ENCODE measurements at places on chromosomes 16 and 17.

- DNase-seq: no peak
Observed at GRCh38 chr17:74901353-74902135, 8.1 kb upstream of the FADS6 start.

GRCh38 chr16:9055661-9056060, 35.8 kb upstream of the HAPSTR1 start:
- DNase-seq: no peak

- DNase-seq: no peak
Observed at GRCh38 chr17:8122924-8123694, 797 bp downstream of the HES7 start.

DNA sequence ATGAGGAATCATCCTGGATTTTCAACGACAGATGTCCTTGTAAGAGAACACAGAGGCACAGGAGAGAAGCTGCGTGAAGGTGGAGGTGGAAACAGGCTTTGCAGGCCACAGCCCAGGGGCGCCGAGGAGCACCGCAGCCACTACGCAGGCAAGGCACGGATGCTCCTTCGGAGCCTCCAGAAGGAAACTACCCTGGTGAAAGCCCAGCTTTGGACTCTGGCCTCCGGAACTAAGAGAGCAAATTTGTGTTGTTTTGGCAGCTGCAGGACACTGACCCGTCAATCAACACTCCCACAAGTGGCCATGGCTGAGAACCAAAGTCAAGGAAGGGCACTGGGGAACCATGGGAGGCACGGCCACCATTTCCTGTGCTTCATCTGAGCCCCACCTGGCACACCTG, 3.4 kb downstream of the ARL16 start:
- DNase-seq: no peak

DNA sequence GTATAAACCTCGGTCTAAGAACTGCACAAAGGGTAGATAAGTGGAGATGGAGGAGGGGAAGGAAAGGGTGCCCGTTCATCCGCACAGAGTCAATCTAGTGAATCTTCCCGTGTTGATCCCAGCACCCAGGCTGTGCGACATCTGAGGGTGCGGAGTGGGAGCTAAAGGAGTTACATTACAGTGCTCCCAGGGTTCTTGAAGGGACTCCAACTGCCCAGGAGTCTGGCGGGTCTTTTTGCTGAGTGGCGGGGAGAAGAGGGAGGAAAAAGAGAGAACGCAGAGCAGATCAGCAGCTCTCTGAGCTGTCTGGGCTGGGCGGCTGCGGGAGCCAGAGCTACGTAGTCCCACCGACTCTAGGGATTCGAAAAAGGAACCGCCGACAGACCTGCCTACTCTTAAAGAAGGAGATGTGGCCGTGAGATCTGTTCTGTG, 1.6 kb upstream of the CA10 start:
- no peak for DNase-seq

DNA sequence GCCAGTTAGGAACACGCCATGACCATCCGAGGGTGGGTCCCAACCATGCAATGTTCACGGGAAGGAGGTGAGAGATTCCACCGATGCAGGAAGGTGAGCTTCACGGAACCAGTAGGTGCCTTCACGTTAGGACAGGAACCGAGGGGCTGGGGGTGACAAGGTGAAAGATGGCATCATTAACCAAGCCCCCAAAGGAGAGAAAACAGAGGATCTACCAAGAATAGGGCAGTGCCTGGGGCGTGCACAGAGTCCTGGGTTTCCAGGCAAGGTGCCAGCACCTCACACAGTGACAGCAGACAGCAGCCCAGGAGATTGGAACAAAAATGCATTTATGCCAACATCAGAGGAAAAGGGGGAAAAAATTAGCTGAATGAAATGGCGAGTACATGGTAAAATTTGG, 137.9 kb downstream of the GSG1L start:
- DNase-seq: no peak

DNA sequence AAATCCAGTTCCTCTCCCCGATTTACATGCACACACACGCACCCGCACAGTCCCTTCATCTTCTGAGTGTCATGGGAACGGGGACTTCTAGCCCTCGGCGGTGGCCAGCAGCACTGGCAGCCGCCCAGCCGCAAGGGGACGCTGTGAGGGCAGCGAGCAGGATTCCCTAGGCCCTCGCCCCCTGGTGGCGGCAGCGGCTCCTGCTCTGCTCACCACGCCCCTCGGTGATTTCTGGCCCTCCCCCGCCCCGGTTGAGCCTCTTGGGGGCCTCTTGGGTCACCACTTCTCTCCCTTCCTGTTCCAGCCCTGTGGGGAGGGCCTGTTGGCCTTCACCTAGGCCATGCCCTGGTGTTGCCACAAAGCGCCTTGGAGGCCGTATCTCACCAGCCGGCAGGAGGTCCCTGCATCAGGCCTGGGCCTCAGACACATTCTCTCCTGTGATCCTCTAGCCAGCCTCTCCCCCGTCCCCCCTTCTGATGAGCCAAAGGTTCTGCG, 75.2 kb upstream of the KSR1 start:
- peak; percentile 88 for DNase-seq

GRCh38 chr16:9850817-9851216, 331.4 kb downstream of the GRIN2A start:
- DNase-seq: no peak

DNA sequence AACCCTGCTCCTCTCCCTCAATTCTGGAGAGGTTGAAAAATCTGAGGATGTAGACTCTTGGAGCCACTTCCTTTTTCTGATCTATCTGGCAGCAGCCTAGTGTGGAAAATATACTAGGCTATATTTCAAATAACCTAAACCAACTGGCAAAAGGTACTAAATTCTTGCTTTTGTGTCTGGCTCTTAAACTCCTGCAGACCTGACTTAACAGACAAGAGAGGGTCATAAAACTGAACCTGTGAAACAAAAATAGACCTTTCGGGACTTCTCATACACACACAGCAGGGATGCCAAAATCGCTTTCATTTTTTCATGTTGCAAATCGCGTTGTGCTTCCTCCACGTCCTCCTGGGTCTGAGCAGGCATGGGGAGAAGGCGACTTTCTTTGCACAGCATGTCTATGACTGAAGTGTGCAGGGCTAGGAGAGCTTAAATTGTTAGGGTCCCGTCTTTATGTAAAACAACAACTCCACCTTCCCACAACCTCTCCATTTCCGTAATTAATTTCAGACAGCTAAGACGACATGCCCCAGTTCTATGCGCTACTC, 520.7 kb upstream of the PSMD7 start:
- peak; percentile 7 for DNase-seq

- DNase-seq: no peak
Observed at GRCh38 chr17:69714669-69715068, 300.2 kb downstream of the MAP2K6 start.

All from T47D (cell line).